ENCODE measurements at places on chromosomes 6 and 20. TPM values are rescaled to one million over a fixed set of nuclear protein-coding genes. Genes with fewer than 3 reads are reported as not detected.

The SLC17A9 gene
- total RNA-seq, result 1.7 TPM

The MUC22 gene
- total RNA-seq, result not detected

The COL10A1 gene
- total RNA-seq, result 0.66 TPM

The COL9A1 gene
- 37.1 TPM for total RNA-seq

The TSBP1 gene
- not detected for total RNA-seq

The CDSN gene
- total RNA-seq, result not detected

The EPPIN gene
- 0.10 TPM for total RNA-seq

The GTSF1L gene
- total RNA-seq, result 0.40 TPM

The NR2E1 gene
- total RNA-seq, result 0.83 TPM

The WFDC2 gene
- total RNA-seq, result 7.0 TPM

The CCN5 gene
- total RNA-seq, result 0.17 TPM

The DYNLT2 gene
- total RNA-seq, result 3.0 TPM

The PHF1 gene
- total RNA-seq, result 17.2 TPM

The HCRTR2 gene
- 2.8 TPM for total RNA-seq

The CPNE5 gene
- 32.5 TPM for total RNA-seq

The PLN gene
- total RNA-seq, result 6.0 TPM

The COL19A1 gene
- total RNA-seq, result 4.0 TPM

The MYMX gene
- not detected for total RNA-seq

The PI16 gene
- 47.4 TPM for total RNA-seq

Measured in spinal cord (tissue), 10 donors.